Activated CD4-positive, CD25-positive, alpha-beta regulatory T cell treated with anti-CD3 and anti-CD28 coated beads, Interleukin-2, amount 50 U/mL, for 72 hours (primary cell): ENCODE measurements at places on chromosomes 1 and 21.
A peak's percentile ranks its signal among the peaks of the same experiment; 100 is the strongest.

GRCh38 chr1:113479713-113480676, 89.7 kb downstream of the MAGI3 start:
- DNase-seq = no peak

- no peak for DNase-seq
Observed at GRCh38 chr1:178031856-178032320, 62.0 kb upstream of the RASAL2 start.

DNA sequence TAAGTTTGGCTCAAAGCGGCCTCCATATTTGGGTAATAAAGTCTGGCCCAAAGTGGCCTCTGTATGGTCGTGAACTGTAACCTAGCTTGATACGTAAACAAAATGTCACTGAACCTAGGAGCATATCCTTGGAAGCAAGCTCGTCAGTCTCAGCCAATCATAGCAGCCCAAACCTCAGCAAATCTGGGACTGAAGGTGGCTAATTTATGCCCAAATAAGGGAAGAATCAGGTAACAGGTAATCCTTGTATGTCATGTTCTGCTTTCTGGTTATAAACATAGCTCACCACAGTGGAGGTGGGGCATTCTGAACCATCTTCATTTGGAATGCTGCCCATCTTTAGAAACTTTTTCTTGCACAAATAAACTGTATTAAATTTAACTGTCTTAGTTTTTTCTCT, 281.1 kb downstream of the TTLL7 start:
- no peak for DNase-seq

DNA sequence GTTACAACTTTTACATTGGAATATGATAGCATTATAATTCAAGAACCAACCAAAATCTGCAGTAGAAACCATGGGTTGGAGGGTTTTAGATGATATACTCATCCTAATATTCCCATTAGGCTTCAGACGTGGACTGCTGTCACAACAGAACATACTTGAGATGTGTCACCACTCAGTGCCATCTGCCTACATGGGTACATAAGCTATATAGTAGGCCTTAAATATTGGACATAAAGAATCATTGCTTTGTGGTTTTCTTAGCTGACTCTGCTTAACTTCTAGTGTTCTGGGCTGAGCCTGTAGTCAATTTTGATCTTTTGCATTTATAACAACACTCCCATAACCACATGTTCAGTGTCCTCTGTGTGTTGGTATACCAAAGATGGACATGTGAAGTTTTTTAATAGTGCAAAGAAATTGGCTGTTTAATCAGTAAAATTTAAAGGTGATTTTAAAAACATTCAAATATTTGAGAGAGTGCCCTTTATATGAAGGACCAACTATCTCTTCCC, 14.2 kb downstream of the RAP1A start:
- DNase-seq = no peak

DNA sequence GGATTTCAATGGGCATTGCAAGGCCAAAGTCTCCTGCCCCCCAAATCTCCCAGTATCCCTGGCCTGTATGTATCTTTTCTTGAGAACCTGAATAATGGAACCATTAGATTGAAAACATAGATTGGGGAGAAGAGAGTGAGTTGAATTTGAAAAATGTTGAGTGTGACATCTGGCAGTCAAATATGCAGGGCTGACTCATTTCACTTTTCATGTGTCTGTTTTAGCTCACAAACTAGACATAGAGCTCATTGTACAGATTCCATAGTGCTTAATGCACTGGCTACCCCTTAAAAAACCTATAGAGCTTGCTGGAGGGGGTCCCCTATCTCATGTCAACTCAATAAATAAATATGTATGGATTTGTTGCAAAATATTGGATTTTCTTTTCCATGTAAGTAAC, 30.8 kb downstream of the DDR2 start:
- no peak for DNase-seq

DNA sequence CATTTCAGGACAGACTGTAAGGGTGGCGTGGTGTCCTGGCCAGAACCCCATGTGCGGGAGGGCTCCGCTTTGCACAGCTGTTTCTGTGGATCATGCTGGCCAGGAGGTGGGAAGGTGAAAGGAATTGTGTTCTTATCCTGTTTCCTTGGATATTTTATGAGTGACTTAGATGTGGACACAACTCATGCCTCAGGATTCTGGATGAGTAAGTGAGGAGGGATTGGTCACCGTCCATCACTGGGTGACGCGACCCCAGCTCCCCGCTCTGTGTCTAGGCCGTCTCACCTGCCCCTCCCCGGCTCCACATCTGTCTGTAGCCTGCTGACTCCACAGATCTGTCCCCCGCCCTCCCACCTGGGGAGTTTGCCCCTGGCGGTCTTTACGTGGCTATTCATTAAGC, 48.8 kb downstream of the PIK3CD start:
- no peak for DNase-seq

GRCh38 chr21:41163091-41163490, 4.9 kb upstream of the BACE2 start:
- no peak for DNase-seq

GRCh38 chr1:8598060-8598724, 219.2 kb downstream of the RERE start:
- no peak for DNase-seq

DNA sequence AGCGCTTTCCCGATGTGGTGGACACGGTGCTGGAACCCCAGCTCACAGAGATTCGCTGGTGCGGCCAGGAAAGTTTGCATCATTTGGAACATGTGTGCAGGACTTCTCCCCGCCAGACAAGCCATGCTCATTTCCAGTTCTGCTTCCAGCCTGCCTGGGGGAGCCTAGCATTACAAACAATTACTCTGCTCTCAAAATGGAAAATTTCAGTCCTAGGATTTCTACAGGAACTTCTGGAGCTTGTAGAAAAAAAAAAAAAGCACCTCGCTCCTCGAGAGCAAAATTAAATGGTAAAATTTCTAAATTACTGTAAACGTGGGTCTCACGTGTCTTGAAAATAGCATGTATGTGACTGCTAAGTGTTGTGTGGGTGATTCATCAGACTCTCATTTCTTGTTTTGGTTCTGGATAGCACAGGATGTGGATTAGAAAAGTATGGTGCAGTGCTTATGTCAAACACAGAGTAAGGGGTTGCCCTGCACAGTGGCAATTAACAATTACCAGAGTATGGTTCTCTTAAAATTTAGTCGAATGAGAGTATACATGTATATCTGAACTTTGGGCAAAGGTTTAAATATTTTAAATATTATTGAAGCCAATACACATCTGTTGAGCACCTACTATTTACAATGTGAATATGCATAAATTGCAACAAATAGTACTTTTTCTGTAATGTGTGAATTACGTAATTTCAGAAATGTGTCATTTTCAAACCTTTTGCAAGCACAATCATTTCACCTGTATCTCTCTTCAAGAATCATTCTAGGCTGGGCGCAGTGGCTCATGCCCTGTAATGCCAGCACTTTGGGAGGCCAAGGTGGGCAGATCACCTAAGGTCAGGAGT, 61.8 kb upstream of the PTGFRN start:
- DNase-seq = no peak

GRCh38 chr1:24236789-24237371, 49.8 kb upstream of the IFNLR1 start:
- DNase-seq = no peak

- DNase-seq = no peak
Observed at GRCh38 chr1:161511018-161511755, 5.9 kb downstream of the FCGR2A start.

DNA sequence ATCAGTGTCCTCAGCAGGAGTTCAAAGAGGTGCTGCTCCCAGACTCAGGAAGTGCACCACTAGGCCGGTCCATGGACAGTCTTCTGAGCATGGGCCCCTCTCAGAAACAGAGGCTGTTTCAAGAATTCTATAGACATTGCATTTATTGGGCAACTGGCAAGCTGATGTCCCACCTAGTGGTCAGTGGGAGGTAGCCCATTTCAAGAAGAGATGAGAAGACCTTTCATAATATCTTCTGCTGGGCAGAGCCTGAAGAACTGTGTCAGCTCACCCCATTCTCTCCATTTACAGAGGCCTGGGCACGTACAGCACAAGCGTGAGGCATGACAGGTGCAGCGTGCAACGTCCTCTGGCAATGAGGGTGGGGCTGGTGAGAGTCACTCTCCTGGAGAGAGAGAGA, 216.0 kb downstream of the DYRK1A start:
- DNase-seq = no peak

DNA sequence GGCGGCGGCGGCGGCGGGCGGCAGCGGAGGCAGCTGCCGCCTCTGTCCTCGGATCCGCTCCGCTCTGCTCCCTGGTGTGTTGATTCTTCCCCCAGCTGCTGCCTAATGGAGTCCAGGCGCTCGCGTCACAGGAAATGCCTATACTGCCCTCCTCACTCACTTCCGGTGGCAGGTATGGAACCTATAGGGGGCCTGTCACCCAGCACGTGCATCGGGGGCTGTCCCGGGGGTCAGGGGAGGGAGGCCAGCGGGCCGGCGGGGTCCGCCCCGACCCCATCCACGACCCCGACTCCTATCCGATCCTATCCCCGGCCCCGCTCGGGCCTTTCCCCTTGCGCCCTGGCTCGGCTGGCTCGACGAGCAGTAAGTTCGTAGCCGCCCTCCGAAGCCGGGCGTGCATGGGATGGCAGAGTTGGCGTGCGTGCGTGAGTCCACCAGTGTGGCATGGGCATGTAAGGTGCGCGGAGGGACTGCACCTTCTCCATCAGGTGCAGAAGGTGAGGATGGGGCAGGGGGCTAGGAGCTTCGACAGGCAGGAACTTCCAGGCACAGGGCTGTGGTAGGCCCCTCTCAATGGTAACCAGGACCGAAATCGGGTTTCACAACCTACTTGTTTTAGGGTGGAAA, at the start of gene WDR26:
Gene WDR26 (minus strand): TSS at position 107 of the 627 bp plus-strand sequence.
- peak; percentile 80 for DNase-seq

DNA sequence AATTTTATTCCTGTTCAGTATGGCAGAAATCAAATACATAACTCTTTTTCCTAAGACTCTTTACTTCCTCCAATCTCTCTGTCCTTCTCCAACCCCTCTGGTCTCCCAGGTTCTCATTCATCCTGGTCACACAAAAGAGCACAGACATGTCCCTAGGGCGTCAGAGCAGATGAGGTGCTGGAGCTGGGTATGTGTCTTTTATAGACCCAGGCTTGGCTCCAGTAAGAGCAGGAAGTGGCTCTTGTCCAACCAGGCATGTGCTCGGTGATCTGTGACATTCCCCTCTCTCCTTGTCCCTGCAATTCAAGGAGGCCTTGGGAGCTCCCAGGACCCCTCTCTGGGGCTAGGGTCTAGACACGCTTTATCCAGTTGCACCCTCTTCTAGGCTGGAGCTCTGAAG, 18.0 kb upstream of the LCE2D start:
- no peak for DNase-seq

DNA sequence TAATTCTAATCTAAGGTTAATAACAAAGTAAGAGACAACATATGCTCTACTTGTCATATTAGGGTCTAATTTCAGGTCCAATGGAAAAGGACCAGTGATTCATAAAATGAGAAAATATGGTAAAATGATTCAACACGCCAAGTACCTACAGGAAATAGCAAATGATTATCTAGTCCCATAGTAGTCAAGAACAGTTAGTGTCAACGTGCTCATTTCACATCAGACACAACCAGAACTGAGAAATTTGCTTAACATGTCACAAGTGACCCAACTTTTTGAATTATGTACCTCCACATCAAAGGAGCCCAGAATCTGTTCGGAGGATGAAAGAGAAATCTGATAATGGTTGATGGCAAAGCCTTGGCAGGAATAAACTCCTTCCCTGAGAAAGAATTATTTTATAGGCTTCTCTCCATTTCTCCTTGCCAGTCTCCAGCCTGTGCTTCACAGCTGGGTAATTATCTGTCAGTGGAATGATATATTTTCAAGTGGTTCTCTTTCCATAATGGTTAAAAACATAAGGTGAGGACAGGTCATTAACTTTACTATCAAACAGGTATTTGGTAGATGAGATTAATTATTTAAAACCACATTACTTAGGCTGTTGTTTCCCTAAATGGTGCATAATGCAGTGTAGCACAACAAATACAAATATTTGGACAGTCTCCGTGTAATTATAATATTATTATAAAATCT, 83.2 kb downstream of the APP start:
- DNase-seq = no peak

GRCh38 chr1:156492591-156493080, 7.9 kb downstream of the MEF2D start:
- DNase-seq = no peak

- DNase-seq = no peak
Observed at GRCh38 chr1:204465546-204466415, 28.8 kb downstream of the PIK3C2B start.

- DNase-seq = no peak
Observed at GRCh38 chr1:5727871-5728643, 264.2 kb downstream of the NPHP4 start.

GRCh38 chr21:41195311-41195710, 27.4 kb downstream of the BACE2 start:
- DNase-seq = no peak

DNA sequence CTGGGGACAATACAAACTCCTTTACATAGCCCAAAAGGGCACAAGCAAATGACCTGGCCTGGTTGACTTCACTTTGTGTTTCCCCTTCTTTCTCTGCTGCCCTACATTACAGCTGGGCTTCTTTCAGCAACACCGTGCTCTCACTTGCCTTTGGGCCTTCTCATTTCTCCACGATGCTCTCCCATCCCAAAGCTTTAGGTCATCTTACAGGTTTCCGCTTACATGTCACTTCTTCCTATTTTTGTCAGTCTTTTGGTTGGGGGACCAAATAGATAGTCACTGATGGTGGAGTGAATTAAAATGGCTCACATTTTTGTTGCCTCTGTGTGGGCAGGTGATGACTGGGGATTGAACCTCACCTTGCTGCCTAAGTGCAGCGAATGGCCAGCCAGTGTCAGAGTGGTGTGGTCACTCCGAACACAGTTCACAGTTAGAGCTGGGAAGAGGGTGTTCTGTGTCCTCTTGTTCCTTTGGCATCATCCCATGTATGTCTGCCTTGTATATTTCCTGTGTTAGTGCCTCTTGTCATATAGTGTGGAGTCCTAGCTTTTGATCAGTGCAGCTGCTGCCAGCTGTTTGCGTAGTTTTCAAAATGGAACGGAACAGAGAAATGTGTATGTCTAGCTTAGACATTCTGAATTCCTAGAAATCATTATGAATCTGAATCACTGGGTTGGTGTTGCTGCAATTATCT, 134.8 kb downstream of the NOS1AP start:
- DNase-seq = no peak

DNA sequence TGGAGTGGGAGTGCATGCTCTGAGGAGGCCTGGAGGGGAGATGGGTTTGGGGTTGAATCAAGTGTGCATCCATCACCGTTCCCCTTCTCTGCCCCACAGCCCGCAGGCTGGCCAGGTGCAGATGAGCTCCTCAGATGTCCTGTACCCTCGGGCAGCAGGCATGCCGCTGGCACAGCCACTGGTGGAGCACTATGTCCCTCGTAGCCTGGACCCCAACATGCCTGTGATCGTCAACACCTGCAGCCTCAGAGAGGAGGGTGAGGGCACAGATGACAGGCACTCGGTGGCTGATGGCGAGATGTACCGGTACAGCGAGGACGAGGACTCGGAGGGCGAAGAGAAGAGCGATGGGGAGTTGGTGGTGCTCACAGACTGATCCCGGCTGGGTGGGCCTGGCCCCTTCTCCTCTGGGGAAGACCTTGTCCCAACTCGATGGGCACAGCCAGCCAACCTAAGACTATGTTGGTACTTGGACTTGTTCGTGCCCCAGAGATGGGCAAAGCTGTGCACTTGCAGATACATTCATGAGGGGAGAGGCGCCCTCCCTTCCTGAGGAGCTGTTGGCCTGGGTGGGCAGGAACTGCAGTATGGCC, 26.0 kb downstream of the ETNK2 start:
- no peak for DNase-seq
